ENCODE measurements at places on chromosomes 1 and 21.

DNA sequence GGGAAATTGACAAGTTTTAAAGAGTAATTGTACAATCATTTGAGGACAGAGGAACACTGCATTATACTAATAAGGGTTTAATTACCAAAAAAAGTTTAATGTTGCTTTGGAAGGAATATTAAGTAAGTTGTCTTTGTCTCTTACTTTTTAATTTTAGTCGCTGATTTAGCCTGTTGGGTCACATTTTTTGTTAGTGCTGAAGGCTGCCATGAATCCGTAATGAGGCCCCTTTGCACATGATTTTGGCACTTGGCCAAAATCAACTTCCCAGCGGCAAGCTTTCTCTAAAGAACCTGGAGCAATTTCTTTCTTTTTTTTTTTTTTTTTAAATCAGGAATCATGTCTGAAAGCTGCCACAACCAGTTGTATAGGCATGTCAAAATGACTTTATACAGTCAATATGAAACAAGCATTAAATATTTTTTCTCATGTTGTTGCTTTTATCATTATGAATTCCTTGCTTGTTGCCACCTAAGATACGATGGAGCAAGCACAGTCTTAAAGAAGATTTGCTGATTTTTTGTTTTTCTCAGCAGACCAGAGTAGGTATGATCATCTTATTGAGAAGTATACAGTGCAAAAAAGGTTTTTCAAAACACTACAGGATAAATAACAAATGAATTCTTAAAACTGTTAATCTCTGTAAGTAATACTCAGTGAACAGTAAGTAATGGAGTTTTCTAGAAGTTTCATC, 690.4 kb downstream of the USP25 start:
- peak; percentile 67 for DNase-seq

DNA sequence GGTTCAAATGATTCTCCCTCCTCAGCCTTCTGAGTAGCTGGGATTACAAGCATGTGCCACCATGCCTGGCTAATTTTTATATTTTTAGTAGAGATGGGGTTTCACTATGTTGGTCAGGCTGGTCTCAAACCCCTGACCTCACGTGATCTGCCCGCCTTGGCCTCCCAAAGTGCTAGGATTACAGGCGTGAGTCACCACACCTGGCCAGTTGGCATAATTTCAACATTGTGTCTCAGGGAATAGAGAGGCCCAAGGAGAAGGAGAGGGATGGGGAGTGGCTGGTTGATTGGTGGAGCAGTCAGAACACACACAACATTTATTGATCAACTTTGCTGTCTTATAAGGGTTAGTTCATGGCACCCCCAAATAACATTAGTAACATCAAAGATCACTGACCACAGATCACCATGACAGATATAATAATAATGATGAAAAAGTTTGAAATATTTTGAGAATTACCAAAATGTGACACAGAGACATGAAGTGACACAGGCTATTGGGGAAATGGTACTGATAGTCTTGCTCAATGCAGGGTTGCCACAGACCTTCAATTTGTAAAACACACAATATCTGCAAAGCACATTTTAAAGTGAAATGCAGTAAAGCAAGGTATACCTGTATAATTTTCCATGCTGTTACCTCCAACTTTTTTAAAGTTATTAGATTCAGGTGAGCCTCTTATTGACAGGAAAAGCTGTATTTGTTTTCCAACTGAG, 15.8 kb upstream of the CYB5R1 start:
- no peak for DNase-seq

DNA sequence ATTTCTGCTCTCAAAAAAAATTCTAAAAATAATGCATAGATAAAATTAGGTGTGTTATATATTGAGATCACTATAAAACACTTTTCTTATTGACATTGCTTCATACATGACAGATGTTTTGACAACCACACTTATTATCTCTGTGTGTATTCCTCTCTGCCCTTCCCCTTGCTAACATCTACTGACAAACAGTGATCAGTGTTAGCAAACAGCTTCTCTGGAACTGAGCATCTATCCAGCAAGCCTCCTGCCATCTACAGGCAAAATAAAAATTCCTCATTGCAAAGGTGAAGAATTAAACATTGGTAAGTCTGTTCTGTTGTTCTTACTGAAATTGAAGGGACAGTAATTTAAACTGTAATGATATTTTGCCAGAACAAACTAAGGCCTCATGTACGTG, 2153.9 kb downstream of the NCAM2 start:
- DNase-seq, result no peak

GRCh38 chr21:31583498-31583897, 76.0 kb upstream of the SOD1 start:
- no peak for DNase-seq

GRCh38 chr1:36909946-36910725, 124.2 kb downstream of the GRIK3 start:
- DNase-seq, result no peak

DNA sequence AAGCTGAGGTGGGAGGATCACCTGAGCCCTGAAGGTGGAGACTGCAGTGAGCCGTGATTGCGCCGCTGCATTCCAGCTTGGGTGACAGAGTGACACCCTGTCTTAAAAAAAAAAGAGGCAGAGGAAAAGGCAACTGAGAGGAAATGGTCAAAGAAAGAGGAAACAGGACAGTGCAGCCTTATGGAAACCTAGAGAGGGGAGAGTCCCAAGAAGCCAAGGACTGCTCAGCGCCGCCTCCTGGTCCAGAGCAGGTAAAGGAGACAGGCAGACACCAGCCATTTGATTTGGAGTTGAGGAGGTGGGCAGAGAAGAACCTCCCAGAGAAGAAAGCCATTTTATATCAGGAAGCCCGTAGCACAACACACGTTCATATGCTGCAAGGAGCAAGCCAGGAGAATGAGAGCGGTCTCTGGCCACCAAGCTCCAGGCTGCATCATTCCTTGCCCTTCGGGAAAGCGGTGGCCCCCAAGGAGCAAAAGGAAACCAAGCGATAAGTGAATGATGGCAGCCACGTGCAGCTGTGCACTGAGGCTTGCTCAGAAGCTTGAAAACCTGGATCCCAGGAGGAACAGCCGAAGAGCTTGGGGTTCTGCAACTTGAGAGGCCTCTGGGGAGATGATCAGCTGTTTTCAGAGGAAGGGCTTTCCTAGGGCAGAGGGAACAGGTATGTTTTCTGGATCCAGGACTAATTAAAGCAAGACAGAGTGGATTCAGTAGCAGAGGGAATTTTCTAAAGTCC, 33.7 kb downstream of the LRRC42 start:
- no peak for DNase-seq

DNA sequence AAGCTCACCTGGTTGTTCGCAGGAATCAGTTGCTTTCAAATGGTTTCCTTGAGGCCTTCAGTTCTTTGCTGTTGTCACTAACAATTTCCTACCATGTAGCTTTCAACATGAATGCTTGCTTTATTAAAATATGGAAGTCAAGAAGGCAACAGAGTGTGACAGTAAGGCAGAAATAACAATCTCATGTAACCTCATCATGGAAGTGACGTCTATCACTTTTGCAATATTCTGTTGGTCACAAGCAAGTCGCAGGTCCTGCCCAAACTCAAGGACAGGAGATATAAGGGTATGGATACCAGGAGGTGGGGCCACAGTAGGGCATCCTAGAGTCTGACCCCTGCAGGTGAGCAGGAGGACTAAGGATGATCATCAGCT, 296.8 kb upstream of the ZP4 start:
- no peak for DNase-seq

DNA sequence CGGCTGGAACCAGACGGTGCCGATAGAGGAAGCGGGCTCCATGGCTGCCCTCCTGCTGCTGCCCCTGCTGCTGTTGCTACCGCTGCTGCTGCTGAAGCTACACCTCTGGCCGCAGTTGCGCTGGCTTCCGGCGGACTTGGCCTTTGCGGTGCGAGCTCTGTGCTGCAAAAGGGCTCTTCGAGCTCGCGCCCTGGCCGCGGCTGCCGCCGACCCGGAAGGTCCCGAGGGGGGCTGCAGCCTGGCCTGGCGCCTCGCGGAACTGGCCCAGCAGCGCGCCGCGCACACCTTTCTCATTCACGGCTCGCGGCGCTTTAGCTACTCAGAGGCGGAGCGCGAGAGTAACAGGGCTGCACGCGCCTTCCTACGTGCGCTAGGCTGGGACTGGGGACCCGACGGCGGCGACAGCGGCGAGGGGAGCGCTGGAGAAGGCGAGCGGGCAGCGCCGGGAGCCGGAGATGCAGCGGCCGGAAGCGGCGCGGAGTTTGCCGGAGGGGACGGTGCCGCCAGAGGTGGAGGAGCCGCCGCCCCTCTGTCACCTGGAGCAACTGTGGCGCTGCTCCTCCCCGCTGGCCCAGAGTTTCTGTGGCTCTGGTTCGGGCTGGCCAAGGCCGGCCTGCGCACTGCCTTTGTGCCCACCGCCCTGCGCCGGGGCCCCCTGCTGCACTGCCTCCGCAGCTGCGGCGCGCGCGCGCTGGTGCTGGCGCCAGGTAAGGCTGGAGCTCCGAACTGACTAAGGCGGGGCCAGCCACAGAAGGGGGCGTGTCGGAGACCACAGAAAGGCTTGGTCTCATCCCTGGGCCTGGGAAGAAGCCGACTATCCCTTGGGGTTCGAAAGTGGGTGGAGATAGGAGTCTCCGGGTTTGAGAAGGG, 486 bp downstream of the SLC27A3 start:
- peak; percentile 74 for DNase-seq

GRCh38 chr21:42012763-42013329, 2.7 kb upstream of the ZBTB21 start:
- no peak for DNase-seq

DNA sequence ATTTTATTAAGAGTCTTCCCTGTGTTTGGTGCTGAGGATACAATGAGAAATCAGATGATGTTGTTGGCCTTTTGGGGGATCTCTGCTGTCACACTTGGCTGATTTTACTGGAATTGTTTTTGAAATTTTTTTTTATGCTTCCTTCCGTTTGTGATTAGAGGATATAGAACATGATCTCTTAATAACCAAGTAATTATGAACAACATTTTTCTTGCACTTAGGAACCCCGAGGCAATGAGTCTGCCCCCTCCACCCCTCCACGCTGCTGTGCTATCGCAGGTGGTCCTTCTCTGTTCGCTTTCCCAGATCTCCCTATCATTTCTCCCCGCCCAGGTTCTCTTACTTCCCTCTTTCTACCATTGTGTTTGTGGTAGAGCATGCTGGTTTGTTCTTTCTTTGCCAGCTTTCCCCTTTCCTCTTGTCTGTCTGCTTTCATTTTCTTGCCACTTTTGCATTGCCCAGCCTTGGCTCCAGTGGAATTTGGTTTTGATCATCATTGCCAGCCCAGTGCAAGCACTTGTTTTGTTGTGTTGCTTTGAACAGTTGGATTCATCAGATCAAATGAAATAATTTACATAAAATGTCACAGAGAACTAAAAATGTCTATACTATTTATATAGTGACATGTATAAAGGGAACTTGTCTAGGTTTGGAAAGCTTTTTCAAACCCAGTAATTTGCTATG, 73.1 kb upstream of the SCCPDH start:
- DNase-seq, result no peak

- no peak for DNase-seq
Observed at GRCh38 chr1:228177721-228178710, 12.4 kb downstream of the IBA57 start.

DNA sequence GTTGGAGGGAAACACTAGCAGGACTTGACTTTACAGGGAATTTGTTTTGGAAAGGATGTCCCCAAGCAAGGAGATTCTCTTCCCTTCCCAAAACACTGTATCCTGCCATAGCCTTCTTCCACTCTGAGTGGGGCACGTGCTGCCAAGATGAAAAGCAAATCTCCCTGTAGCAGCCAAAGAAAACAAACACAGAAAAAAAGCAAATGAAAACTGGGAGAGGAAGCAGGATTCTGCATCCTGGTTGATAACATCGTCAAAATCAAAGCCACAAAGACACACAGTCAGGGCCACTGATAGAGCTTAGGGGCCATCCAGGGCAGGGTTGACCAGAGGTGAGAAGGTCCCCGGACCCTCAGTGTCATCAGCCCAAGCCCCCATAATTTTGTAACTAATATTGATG, 16.0 kb upstream of the MTARC2 start:
- DNase-seq, result no peak

- no peak for DNase-seq
Observed at GRCh38 chr1:171220081-171220420, 28.2 kb upstream of the FMO1 start.

DNA sequence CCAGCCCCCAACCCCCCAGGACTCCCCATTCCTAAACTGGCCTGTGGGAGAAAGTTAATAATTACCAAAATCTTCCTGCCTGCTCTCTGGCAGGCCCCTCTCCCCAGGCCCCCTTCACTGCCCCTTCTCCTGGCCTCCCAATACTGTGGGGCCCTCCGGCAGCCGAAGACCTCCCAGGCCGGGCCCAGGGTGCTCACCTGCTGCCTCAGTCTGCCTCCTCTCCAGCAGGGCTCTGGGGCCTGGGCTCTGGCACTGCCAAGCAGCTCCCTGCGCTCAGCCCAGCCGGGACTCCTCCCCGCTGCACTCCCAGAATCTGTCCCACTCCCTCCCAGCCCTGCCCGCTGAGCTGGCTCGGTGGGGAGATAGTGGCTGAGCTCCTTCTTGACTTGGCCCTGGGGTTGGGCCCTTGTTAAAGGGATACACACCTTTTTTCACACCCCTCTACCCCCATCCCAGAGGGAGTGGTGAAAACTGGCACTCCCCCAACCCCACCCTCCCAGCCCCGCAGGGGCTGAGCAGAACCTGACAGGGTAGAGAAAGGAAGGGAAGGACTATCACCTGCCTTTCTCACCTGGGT, at the start of gene S100A16:
TSS of gene S100A16 (minus strand) at position 383 of the 577 bp plus-strand sequence. CDS start 4,986 bp downstream, outside the sequence.
- peak; percentile 74 for DNase-seq

GRCh38 chr1:168348146-168348709, 67.6 kb downstream of the TBX19 start:
- DNase-seq, result no peak

GRCh38 chr1:68043443-68044090, 6.9 kb downstream of the DIRAS3 start:
- DNase-seq, result no peak

- peak; percentile 42 for DNase-seq
Observed at GRCh38 chr21:45525153-45525909, 16.9 kb downstream of the SLC19A1 start.

- no peak for DNase-seq
Observed at GRCh38 chr1:207298186-207298585, 23.3 kb upstream of the CD55 start.

DNA sequence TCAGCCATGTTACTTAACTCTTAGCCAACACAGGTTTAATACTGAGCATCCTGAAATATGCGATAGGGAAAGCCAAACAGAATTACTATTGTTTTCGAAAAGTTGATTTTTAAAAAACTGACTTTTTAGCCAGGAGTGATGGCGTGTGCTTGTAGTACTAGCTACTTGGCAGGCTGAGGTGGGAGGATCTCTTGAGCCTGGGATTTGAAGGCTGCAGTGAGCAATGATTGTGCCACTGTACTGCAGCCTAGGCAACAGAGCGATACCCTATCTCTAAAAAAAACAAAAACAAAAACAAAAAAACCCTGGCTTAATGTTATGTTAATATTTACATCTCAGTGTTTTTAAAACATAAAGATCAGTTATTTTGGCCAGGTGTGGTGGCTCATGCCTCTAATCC, 16.7 kb downstream of the NMNAT1 start:
- no peak for DNase-seq

DNA sequence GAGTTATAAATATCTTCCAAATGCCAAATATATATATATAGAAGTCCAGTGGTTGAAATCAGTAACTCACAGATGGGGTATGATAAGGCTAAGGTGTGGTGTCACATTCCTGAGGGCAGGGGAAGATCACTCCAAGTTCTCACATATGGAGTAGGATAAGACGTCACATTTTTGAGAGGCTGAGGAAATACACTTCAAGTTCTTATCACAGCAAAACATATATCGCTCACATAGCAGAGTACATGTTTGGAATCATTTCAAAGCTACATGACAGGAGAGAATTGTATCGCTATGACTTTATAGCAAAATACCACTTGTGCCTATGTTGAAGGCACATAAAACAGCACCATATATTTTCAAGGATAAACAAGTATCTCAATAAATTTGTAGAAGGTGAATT, 55.1 kb downstream of the RBM11 start:
- DNase-seq, result no peak

Data from left hindlimb (tissue), 1 donor.